GM04504 (cell line): ENCODE measurements at places on chromosomes 2 and 18.

DNA sequence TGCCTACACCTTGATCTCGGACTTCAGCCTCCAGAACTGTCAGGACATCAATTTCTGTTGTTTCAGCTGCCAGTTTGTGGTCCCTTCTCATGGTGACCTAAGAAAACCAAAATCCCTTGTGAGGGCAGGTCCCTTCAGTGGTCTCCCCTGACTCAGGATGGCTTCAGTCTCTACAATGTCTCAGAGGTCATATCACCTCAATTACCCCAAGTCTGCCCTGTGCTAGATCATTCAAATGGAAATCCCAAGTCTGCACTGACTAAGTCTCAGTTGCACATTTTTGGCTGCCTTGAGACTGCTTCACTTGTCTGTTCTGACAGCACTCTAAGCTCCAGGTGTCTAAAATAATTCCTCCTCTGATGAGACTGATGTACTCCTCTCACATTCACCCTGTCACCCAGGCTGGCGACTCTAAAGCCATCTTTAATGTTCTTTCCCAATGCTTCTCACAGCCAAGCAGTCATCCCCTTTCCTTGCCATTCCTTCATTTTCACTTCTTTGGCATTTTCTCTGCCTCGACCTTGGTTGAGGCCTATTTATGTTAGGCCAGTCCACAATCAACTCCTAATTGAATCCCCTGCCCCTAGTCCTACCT, 470.8 kb downstream of the DLGAP1 start:
- no peak for DNase-seq

DNA sequence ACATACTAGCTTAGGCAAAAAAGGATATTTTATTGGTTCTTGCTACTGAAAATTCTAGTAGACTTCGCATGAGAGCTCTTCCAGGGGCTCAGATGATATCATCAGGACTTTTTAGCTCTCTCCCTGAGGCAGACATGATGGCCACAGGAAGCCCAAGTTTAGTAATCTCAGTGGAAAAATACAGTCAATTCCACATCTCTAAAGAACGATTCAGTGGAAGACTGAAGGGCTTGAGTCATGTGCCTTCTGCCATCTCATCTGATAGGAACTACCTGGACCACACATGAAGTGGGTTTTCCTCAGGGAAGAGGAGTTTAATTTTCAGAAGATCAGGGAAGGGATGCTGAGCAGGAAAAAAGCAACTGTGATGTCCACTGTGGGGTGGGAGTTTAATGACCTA, 117.3 kb downstream of the TTC27 start:
- no peak for DNase-seq

DNA sequence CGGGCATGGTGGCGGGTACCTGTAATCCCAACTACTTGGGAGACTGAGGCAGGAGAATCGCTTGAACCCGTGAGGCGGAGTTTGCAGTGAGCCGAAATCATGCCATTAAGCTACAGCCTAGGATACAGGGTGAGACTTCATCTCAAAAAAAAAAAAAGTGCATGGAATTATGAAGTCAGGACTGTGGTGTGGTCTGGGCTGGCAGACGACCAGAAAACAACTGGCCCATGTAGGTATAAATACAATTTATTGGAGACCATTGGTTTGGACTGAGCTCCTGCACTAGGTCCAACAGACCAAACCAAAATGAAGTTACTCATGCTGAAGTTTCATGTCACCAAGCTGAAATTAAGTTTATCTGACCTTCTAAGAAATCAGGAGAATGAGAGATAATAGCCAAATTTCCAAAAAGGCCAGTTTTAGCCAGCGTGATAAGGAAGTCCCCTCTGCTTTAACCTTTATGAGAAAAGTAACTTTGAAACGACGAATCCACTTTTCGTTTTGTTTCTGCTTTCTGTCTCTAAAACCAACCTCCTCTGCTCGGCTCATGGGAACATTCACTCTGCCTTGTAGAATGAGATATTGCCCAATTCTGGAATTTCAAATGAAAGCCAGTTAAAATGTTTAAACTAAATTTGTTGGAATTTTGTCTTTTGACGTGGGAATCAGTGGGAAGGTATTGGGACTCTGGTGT, 17.7 kb upstream of the RAB10 start:
- DNase-seq = no peak

DNA sequence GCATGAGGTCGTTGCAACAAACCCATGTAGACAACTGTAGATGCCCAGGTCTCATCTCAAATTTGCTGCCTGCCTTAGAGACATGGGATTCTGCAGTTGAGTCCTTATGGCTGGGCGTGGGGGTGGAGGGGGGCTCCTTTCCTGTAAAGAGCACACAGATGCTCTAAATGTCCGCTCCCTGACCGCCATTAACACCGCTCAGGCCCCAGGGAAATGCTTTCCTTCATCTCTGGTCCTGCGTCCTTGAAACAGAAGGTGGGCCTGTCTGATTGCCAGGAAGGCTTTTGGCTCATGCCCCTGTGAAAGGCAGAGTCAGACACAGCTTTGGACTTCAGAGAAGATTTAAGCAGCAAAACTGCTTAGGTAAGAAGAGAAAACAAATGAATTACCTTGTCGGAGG, 25.7 kb downstream of the GPR39 start:
- no peak for DNase-seq

- no peak for DNase-seq
Observed at GRCh38 chr18:2356906-2357305, 214.4 kb downstream of the METTL4 start.

DNA sequence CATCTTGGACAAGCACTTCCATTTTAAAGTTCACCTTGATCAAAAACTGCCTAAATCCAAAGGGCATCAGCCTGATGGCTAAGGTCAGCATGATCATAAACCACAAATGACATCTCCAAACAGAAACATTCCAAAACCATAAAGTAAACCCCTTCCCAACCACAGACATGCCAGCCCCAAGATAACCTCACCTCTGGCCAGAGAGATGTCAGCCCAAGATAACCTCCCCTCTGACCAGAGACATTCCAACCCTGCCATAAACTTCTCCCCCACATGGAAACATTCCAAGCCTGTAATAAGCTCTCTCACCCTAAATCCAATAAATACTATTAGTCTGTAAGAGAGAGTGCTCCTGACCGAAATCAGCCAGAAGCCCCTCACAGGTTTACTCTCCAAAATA, 18.6 kb upstream of the MARCO start:
- DNase-seq = no peak

DNA sequence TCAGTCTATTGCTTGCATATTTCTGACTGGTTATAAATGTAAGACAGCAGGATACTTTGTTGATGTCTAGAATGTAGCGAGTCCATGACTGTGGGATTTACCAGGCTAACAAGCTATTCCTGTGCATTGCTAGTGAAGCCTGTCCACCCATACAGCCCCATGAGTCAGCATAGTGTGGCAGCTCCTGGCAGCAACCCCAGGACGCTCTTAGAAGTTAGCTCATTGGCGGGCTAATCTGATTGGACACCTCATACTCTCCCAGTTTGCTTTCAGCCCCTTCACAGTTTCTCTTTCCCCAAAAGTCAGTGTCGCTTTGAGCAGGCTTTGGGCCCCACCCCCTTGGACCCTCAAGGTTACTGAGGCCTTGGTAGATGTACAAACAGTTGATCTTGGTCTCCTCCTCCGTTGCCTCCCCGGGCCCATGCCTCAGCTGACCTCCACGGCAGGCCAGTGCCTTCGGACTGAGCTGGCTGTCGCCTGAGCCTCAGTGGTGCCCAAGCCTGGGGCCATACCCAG, 48.0 kb downstream of the COA5 start:
- peak; percentile 52 for DNase-seq

GRCh38 chr2:1997409-1997808, 253.1 kb upstream of the PXDN start:
- DNase-seq = no peak

DNA sequence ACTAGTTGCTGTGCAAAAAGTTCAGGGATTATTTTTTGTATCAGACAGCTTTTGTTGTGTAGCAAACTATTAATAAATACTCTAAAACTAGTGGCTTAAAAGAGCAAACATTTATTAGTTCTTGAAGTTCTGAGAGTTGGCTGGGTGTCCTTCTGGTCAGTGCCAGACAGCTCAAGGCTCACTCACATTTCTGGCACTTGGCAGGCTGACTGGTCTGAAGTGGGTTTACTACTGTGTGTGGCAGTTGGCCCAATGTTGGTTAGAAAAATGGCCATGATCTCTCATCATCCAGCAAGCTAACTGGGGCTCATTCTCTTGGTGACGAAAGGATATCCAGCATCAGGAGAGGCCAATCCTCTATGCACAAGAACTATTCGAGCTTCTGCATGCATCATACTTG, 71.4 kb upstream of the ZNF385B start:
- no peak for DNase-seq

GRCh38 chr2:86081724-86082123, 24.0 kb downstream of the POLR1A start:
- DNase-seq = no peak

- DNase-seq = no peak
Observed at GRCh38 chr18:57188851-57189557, 42.1 kb downstream of the BOD1L2 start.

DNA sequence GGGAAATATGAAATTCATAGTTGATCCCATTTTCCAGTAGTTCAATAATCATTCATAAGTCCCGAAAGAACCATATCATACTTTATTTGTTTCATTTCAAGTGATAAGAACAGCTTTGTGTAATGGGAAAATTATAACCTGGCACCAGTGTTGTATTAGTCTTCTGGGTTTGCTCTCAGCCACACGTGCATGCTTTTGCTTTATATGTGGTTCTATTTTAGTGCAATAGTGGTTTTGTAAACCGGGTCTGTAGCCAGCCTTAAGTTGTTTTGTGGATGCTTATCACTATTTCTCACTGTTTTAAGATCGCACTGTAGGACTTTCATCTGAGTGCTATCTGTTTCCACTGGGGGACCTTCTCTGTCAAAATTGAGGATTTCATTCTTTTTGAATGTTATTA, 203.8 kb downstream of the PTPRM start:
- DNase-seq = no peak

DNA sequence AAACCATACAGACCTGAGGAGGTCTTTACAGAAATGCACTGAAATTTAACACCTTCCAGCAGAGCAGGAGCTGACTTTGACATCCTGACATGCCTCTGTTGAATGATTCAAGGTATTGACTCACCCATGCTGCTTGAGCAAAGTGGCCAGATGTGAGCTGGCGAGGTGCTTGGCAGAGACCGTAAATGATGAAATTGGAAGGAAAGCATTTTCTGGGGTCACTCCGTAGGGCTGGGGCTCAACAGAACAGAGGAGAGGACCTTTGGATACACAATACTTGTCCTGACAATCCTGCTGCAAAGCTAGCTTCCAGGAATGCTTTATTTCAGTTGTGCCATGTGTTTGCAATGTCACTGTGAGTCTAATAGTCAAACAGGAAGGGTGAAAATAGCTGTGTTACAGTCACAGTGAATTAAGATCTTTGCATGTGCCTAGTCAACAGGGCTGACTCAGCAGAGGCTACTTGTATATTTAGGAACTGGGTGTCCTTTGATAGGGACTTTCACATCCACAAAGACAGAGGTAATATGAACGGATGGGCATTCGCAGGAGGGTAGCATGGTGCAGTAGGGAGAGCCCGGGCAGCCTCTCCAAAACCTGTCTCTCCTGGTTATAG, 31.6 kb upstream of the NCK2 start:
- DNase-seq = peak; percentile 9

GRCh38 chr2:33137331-33137730, 190.6 kb downstream of the LTBP1 start:
- DNase-seq = no peak
